ENCODE measurements at places on chromosomes 5 and 9.

DNA sequence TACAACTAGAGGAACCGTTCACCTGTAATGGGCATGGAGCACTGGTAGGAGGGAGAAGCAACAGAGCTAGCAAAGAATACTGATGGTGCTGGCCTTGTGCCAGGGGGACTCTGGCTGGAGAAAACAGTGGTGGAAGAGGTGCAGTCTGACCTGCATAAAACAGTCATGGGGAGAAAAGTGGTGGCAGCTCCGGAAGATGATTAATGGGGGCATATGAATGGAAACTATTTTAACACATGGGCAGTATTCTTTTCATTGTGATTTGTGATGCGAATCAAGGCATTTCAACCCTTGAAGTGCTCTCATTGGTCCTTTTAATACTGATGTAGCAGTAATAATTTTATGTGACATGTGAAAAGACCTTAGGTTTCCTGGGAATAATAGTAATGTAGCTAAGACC, 219.6 kb downstream of the ADAMTS6 start:
- no peak for DNase-seq

- no peak for DNase-seq
These were observed 25.1 kb downstream of the ADAMTSL1 start for GRCh38 chr9:18499062-18499461.

DNA sequence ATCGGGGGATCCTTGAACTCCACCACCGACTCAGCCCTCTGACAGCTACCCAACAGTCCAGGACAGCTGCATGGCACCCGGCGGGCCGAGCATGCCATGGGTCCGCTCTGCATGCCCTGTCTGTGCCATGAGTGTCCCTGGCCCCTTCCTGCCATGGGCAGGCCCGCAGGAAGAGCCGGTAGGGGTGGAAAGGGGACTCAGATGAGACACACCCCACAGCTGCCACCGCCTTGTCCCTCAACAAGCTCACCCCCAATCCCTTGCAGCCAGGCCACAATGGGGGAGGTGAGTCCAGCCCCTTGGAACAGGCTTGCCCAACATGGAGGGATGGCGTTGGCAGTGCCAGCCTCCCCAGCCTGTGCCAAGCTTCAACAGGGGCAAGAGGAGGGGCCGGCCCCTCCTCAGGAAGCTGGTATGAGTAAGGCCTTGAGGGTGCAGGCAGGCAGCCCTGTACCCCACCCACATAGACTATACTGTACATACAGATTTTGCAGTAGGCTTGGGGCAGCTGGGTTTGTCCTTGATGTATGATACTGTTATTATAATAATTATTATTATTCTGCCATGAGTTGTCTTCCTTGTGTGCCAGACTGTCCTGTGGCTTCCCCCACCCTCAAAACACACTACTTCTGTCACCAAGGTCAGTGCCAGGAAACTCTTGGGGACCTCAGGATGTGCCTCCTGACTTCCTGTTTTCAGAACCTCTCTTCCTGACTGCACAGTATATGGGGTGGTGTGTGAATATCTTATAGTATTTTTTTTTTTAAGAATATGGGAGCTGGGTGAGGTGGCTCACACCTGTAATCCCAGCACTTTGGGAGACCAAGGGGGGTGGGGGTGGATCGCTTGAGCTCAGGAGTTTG, 12.0 kb upstream of the SLC34A1 start:
- DNase-seq: no peak

- DNase-seq: no peak
These were observed 547.8 kb downstream of the CCDC171 start for GRCh38 chr9:16100537-16101091.

- DNase-seq: no peak
These were observed 75.4 kb downstream of the GRIA1 start for GRCh38 chr5:153565822-153566221.
